ENCODE measurements at places on chromosomes 11 and 22.

- DNase-seq: no peak
These were observed 57.8 kb downstream of the ARHGAP20 start for GRCh38 chr11:110654456-110654855.

GRCh38 chr22:48103126-48103875 is 1340.9 kb downstream of the TBC1D22A start:
- DNase-seq: no peak

GRCh38 chr11:75919525-75919924 is 104.5 kb downstream of the UVRAG start:
- no peak for DNase-seq

GRCh38 chr11:67615728-67616430 is 9.1 kb downstream of the NDUFV1 start:
- DNase-seq: no peak

- DNase-seq: no peak
These were observed 11.3 kb upstream of the NFAM1 start for GRCh38 chr22:42443240-42444076.

DNA sequence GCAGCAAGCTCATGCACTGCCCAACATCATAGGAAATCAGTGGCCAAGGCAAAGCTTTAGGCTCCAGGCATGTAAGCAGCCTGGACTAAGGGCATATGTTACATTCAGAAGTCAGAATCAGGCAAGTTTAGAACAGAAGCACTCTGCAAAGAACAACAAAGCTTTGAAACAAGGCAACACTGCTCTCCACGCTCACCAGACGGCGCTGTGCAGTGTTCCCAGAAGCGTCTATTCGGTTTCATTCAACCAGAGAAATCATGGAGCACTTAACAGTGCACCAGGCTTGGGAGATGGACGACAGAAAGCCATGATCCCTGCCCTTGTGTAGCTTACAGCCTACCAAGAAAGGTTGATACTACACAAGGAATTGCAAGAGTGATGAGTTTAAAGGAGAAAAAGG is 555.8 kb downstream of the BUD13 start:
- peak; percentile 32 for DNase-seq

DNA sequence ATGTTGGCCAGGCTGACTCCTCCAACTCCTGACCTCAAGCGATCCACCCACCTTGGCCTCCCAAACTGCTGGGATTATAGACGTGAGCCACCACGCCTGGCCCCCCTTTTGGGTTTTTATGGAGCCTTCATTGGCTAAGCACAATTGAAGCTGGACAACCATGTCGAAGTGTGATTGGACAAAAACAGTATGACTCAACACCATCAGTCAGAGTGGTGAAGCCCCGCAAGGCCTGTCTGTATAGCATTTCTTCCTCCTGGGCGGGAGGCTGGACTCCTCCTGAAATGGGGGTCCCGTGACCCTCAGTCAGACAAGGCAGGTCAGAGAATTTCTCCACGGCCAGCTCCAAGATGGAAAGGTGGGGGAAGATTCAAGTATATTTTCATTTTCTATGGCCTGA is 3.1 kb upstream of the PARVB start:
- DNase-seq: no peak

- DNase-seq: no peak
These were observed 40.9 kb upstream of the SCUBE2 start for GRCh38 chr11:9132203-9132878.

DNA sequence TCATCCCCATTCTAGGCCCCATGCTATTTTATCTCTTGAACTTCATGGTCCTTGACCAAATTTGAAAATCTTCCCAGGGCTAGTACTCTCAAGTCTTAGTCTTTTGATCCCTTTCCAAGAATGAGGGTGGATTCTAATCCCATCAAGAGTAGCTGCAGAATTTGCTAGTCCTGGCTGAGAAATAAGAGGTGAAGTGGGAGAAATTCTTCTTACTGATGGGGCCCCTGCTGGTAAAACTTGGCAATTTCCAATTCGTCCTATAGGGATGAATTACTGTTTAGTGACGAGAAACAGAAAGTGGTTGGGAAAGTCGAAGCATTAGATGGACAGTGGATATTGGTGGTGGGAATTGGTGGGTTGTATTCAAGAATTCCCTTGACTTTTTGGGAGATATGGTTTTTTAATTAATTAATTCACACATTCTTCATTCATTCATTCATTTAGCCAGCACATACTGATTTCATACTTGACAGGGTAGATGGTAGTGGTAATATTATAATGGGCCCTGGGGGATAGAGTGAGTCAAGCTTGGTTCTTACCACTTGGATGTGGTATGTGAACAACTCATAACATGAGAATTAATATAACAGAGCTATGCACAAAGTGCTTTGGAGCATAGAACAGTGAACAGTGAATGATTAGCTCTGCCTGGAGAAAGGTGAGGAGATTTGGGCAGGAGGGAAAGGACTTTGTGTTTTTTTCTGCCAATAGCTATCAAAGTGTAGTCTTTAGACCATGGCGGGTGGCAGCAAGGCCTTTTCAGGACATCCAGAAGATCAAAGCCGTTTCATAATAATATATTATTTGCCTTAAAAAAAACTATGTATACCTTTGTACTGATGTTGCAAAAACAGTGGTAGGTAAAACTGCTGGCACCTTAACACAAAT is 103.8 kb downstream of the STIM1 start:
- DNase-seq: no peak

- DNase-seq: no peak
These were observed 718.8 kb upstream of the ARHGAP42 start for GRCh38 chr11:99968336-99968735.

DNA sequence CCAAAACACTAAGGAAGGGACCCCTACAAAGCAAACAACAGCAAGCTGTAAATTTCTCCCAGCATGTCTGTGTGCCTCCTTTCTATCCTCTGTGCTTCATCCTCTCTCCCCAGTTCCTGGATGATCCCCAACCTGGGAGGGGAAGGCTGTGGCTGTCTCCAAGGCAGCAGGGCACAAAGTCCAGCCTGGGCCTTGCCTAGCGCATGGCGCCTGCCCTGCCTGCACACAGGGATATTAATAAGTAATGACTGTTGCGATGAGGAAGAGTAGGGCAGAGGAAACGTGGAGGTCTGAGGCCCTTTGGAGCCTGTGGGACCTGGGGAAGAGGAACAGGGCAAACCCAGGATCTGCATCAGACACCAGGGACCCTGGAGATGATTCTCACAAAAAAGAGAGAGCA is 2.0 kb downstream of the USH1C start:
- DNase-seq: no peak

- no peak for DNase-seq
These were observed 57.3 kb downstream of the TP53I11 start for GRCh38 chr11:44893308-44893822.

GRCh38 chr11:38498721-38499120 is 1900.7 kb upstream of the RAG2 start:
- no peak for DNase-seq

GRCh38 chr11:10866893-10867331 is 9.1 kb upstream of the ZBED5 start:
- peak; percentile 65 for DNase-seq

DNA sequence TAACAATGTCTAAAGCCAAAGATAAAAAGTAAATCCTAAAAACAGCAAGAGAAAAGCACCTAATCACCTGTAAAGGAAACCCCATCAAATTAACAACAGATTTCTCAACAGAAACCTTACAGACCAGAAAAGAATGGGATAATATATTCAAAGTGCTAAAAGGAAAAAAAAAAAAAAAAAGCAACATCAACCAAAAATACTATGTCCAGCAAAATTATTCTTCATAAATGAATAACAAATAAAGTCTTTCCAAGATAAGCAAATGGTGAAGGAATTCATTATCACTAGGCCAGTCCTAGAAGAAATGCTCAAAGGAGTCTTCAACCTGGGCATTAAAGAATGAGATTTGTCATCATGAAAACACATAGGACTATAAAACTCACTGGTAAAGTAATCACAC is 192.0 kb upstream of the UBASH3B start:
- no peak for DNase-seq

DNA sequence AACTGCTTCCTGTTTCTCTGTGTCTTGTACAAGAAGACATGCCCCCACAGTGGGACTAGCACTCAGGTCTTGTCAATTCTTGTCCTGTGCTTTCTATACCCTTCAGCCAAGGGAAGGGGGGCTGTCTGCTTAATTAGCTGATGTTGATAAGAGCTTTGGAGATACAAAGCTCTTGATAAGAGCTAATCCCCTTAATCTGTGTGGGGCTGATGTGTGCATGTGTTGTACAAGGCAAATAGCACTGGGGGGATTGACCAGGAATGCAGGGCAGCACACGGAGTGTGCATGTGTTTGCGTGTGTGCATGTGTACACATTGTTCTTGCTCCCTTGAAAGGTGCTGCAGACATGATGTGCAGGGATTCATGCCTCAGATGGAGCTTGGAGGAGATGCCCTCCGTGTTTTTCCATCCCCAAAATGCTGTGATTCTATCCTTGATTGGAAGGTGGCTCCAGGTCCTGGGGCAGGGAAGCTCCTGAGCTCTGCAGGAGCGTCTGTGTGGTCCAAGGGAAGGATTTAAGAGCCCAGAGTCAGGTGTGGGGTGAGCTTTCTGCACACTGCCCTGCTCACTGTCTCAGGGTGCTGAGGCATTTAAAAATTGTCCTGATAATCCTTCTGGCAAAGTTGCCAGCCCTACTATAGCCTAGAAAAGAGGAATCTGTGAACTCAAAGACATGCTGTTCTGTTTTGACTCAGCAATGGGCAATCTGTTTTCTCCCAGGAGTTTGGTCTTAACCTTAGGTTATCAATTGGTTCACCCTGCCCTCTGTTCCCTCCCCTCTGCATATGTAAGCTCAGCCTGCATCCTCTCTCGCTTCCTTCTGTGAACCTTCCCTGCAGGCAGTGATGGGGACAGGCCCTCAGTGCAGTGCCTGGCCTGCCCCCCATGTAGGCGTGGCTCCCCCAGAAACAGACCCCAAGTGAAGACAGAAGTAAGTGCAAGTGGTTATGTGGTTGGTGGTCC is 102.0 kb downstream of the GRIK4 start:
- no peak for DNase-seq

- DNase-seq: peak; percentile 64
These were observed at the start of the genes C11orf21 and TSPAN32 for GRCh38 chr11:2301631-2302305. Gene C11orf21 (minus strand): TSS chr11:2301918. CDS start chr11:2301808, 110 bp downstream. Gene TSPAN32 (plus strand): TSS chr11:2302013. CDS start chr11:2302150, 137 bp downstream.

GRCh38 chr11:70833554-70833953 is 418.8 kb downstream of the SHANK2 start:
- DNase-seq: no peak

DNA sequence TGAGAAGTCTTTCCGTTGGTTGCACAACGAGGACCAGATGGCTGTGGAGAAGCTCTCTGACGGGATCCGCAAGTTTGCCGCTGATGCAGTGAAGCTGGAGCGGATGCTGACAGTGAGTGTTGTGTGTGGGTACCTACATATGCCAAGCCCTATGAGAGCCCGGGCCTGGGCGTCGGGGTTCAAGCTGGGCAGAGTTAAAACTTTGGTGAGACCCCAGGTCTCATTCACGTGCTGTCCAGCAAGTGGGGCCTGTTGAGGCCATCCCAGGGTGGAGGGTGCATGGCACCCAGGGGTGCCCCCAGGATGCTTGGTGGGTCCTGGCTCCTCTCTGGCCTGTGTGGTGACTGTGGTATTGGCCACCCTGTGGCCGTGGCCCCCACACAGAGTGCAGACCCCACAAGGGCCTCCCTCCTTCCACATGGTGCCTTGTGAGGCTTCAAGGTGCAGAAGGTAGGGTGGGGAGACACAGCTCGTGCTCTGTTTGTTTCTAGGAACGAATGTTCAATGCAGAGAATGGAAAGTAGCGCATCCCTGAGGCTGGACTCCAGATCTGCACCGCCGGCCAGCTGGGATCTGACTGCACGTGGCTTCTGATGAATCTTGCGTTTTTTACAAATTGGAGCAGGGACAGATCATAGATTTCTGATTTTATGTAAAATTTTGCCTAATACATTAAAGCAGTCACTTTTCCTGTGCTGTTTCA is 12.8 kb downstream of the GATD1 start:
- DNase-seq: no peak

DNA sequence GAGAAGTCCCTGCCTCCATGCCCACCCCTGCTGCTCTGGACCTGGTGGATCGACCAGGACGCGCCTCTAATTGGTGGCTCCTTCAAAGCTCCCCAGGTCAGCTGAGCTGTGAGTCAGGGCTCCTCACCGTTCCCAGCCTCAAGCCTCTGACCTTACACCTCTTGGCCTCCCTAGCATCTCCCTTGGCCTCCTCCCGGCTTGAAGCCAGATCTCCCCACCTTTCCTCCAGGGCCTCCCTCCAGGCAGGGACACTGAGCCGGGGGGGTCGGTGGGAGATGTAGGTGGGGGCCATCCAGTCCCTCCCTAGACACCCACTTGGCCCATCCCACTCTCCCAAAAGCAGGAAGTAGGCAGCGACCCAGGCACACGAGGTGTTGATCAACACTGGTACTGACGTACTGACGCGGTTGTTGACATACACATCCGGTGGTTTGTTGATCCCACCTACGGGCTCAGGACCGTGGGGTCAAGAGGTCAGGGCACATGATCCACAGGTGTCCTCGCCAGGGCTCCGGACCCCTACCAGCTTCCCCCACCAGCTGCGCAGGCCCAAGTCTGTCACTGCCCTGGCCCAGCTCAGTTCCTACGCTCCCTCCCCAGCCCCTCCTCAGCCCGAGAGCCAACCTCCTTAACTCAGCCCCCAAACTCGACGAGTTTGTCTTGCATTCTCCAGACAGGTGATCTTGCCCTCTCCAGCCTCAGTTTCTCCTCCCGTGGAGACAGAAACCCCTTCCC is 802 bp downstream of the ATG2A start:
- DNase-seq: peak; percentile 57

DNA sequence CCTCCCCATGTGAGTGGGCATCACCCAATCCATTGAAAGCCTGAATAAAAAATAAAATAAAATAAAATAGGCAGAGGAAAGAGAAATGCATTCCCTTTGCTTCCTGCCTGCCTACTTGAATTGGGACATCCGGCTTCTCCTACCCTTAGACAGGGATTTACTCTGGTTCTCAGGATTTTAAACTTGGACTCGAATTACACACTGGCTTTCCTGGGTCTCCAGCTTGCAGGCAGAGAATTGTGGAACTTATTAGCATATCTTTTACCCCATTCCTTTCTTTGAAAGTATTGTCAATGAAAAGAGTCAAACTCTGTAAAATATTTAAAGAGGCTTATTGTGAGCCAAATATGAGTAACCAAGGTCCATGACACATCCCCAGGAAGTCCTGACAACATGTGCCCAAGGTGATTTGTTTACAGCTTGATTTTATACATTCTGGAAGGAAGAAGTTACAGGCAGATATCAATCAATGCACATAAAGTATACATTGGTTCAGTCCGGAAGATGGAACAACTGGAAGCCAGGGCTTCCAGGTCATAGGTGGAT is 78.4 kb upstream of the CCDC90B start:
- no peak for DNase-seq

DNA sequence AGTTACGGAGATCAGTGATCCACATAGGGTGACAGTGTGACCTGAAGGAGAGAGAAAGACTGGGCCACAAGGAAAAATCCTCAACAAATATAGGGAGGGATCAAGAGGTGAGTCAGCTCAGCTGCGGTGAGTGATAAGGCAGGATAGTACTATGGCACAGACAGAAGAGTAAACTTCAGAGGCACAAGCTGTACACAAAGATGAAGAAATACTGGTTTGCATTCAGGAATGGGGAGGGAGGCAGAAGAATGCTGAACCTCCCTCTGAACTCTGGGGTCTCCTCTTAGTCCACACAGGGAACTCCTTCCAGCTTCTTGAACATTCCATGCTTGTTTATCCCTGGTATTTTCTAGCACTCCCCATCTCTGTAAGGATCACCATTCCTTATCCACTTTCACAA is 162.7 kb downstream of the BARX2 start:
- no peak for DNase-seq
